NCI-H1092 (cell line): ENCODE measurements at places on chromosomes 5 and 9.

GRCh38 chr9:133004091-133004998, 25.9 kb downstream of the GFI1B start:
- no peak for DNase-seq

GRCh38 chr5:31728039-31728438, 89.1 kb downstream of the PDZD2 start:
- no peak for DNase-seq

DNA sequence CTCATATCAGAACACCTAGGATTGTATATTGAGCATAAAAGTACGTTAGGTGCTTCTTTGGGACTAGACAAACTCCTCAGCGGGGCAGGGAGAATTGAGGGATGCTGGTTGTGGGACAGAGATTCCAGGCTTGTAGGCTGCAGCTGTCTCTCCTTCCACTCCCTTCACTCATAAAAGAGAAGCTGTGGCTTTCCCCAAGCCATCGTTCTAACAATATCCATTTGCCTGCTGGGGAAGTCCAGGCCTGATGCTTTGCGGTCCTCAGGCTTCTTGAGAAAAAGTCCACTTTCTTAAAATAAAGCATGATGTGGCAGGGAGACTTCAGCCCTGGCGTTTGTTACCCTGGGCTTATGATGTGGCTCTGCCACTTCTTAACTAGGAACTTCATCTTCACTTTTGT, 129.3 kb upstream of the OSMR start:
- no peak for DNase-seq

- DNase-seq: no peak
Measured at GRCh38 chr5:82525626-82526025, 247.5 kb upstream of the RPS23 start.

GRCh38 chr5:134626369-134627014, 6.1 kb downstream of the SAR1B start:
- DNase-seq: no peak

- DNase-seq: no peak
Measured at GRCh38 chr5:74251141-74252035, 389.1 kb downstream of the ENC1 start.

- DNase-seq: no peak
Measured at GRCh38 chr9:79489261-79490000, 82.3 kb upstream of the TLE4 start.

GRCh38 chr5:1182633-1183423, 18.6 kb upstream of the SLC6A19 start:
- DNase-seq: no peak

- no peak for DNase-seq
Measured at GRCh38 chr5:1356873-1357787, 12.2 kb upstream of the CLPTM1L start.

DNA sequence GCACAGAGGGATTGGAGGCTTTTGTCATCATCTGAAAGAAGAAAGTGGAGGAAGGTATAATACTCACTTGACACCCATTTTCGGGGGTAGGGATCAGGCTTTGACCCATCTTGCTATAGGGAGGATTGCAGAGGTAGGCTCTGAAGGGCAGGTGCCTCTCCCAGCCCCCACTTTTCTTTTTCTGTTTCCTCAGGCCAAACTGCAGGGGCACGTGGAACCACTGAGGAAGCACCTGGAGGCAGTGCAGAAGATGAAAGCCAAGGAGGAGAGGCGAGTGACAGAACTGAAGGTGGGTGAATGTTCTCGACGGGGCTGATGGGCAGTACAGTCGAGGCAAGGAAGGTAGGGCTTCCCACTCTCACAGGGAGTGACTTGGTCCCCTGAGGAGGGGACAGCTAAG, 7.5 kb downstream of the TRIM41 start:
- no peak for DNase-seq

GRCh38 chr9:8140557-8140956, 341.0 kb upstream of the DMAC1 start:
- DNase-seq: no peak

DNA sequence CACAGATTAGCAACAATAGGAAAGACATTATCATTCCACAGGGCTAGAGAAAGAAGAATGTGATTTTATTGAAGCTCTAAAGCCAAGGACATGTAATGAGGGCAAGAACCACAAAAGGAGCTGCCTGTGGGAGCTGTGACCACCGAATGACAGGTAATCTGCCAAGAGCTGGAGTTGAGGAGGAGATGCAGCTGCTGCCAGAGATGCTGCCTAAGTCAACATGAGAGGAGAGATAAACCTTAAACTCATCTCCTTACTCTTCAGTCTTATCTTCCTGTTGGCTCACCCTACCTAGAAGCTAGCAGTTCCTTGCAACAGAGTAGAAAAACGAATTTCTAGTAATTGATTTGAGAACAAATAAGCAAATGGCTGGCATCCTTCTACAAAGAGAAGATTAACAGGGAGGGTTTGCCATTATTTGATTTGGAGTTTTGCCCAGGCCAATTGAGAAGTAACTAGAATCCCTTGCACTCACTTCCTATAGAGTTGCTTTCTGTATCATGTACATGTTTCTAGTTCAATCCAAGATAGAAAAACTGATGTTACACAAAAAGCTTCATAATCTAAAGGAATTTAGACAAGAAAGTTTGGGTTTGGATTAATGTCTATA, 539.2 kb downstream of the TLE1 start:
- DNase-seq: peak; percentile 74

- no peak for DNase-seq
Measured at GRCh38 chr9:96086936-96087571, 211.6 kb downstream of the ERCC6L2 start.

- DNase-seq: no peak
Measured at GRCh38 chr9:36725777-36726356, 153.2 kb downstream of the MELK start.
